A549 (cell line): ENCODE measurements at places on chromosomes 6 and 20.

DNA sequence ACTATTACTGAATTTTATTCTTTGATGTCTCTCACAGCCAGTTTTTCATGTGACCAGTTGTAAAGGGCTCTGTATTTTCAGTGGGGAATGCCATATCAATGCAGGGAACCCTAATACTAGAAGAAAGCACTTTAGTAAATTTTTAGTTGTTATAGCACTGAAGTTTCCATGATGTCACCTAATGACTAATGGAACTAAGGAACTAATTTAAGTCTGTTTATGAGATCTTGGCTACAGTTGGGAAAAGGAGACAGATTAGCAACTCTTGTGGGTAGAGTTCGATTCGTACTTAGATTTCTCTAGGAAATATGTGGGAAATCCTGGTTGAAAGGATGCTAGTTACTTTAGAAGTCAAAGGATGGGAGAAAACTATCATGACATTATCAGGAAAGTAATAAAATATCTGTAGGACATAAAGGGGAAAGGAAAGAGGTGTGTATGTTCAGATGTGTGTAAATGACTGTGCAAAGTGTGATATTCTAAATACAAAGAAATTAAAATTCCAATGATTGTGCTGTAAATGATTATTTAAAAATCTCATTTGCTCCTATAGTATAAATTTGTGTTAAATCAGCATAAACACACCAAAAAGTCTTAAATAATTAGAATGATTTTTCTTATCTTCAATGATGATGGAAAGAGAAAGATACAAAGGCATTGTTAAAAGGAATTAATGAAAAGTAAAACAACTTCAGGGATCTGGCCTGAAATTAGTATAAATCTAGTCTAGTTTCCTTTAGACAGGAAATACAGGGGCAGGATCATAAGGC, 103.4 kb downstream of the LRRC1 start:
- no peak for DNase-seq

- DNase-seq, result no peak
Measured at GRCh38 chr6:41593839-41594238, 44.4 kb upstream of the MDFI start.

GRCh38 chr20:14644306-14645097, 307.1 kb upstream of the FLRT3 start:
- DNase-seq, result no peak

DNA sequence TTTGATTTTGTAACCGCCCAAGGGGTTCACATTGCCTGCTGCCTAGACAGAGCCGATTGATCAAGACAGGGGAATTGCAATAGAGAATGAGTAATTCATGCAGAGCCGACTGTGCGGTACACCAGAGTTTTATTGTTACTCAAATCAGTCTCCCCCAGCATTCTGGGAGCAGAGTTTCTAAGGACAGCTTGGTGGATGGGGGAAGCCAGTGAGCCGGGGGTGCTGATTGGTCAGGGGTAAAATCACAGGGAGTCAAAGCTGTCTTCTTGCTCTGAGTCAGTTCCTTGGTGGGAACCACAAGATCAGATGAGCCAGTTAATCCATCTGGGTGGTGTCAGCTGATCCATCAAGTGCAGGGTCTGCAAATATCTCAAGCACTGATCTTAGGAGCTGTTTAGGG, 60.0 kb upstream of the EZR start:
- DNase-seq, result no peak

- DNase-seq, result no peak
Measured at GRCh38 chr6:107554918-107555317, 65.0 kb downstream of the SOBP start.

DNA sequence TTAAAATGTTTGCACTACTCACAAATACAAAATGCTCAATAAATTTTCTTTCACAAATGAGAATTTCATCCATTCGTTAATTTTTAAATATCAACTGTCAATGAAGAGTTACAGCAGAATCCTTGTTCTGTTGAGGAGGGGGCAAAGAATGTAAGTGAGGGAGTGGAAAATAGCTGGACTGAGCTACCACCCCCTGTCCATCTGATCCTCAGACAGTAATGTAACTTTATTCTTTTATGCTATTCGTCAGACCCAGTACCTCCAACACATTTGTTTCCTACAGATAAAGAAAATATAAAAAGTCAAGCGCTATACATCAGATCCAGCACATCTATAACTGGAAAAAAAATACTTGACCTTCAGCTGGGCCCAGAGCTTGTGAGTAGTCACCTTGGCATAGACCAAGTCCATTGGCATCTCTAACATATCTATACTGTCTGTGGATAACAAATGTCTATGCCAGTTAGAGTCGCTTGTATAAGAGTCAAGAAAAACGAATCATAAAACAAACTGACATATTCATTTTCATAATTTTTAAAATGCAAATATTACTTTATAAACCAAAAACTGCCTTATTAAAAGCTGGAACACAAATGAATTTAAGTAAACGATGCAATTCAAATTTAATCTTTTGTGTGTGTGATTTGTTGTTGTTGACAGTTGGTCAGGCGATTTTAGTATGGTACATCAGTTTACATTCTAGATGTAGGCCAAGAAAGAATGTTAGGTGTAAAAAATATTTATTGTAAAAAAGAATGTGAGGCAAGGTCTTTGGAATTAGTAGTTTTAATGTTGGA, 57.2 kb upstream of the HFE start:
- no peak for DNase-seq

- no peak for DNase-seq
Measured at GRCh38 chr20:47035026-47035590, 140.5 kb downstream of the EYA2 start.

GRCh38 chr6:4178737-4179333, 43.5 kb upstream of the ECI2 start:
- DNase-seq, result no peak
